B cell (primary cell): ENCODE measurements at places on chromosomes 1 and 21. TPM values are rescaled to one million over a fixed set of nuclear protein-coding genes. Genes with fewer than 3 reads are reported as not detected.

DNA sequence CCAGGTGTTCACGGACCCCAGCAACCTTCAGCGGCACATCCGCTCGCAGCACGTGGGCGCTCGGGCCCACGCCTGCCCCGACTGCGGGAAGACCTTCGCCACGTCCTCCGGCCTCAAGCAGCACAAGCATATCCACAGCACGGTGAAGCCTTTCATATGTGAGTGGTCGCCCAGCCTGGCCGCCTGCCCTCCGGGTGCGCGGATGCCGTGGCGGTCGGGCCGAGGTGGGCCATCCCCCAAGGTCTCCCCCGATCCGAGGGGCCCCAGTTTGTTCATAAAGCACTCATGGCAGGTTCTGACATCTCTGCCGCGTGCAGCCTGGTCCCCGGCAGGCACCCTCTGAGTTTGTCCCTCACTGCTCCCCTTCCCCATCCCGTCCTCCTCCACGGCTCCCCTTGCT is 49.0 kb upstream of the ARHGEF16 start:
- H3K4me1 ChIP-seq, result no peaks in the 10 kb centered on the region
- no peaks in the 10 kb centered on the region for H3K36me3 ChIP-seq
- no peak for DNase-seq
- no peak overlapping the region for H3K4me3 ChIP-seq
- H3K27me3 ChIP-seq, result no peaks in the 10 kb centered on the region

The OR2L13 gene
- not detected in 2 replicates for total RNA-seq

DNA sequence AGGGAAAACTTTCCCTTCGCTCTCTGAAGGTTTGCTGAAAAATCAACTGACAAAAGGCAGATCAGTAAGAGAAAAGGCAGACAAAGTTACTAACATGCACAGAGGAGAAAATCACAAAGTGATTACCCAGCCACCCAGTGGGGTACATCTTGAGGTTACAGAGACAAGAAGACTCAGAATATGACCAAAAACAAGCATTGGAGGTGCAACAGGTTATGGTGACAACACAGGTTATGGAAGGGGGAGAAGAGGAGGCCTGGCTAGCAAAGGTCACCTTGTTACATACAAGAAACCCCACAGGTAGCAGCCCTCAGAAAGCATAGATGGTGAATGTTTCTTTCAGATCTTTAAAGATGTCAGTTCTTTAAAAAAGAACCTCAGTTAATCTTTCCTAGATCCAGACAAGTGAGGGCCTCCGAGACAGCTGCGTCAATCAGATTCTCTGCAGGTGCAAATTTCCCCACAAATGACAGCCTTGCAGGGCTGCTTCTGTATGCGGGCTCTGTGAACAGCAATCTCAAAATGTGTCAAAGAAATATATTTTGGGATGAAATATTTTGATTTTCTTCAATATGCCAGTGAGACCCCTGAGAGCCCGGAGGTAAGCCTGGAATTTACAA is 207.6 kb upstream of the RAB4A start:
- no peak for DNase-seq
- H3K36me3 ChIP-seq, result no peaks in the 10 kb centered on the region
- no peak overlapping the region for H3K4me3 ChIP-seq

The S100A2 gene
- not detected in 2 replicates for total RNA-seq

DNA sequence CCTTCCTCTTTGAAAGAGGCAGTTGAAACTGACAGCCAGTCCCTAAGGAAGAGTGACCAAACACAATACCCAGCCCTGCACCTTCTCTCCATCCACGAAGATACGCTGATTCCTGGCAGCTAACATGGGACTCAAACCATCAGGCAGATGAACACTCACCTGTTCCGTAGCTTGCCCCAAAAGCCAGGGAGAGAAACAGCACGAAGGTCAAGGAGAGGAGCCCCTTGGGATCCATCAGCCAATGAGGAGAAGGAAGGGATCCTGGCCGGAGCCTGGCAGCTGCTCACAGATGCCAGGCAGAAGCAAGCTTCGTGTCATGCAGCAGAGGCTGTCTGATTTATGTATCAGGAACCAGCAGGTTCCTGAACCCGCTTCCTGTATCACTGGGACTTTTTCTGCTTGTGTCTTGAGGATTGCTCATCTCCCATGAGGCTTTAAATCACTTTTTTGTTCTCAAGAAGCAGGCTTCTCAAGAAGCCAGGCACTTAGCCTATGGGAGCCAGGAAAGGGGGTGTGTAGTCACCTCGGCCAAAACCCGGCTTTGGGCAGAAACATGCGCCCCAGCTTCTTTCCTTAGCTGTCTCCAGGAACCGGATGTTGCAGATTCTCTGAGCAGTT is at the start of gene SLAMF1:
Gene SLAMF1 (minus strand): TSS at position 334 of the 618 bp plus-strand sequence. CDS start 99 bp downstream, at position 235.
- peaks cover 8% of the 10 kb centered on the region for H3K36me3 ChIP-seq
- peak within 1 kb of the TSS; percentile 73 for H3K27ac ChIP-seq
- peaks cover 85% of the 10 kb centered on the region for H3K4me1 ChIP-seq
- DNase-seq, result peak; percentile 72
- H3K27me3 ChIP-seq, result no peaks in the 10 kb centered on the region

DNA sequence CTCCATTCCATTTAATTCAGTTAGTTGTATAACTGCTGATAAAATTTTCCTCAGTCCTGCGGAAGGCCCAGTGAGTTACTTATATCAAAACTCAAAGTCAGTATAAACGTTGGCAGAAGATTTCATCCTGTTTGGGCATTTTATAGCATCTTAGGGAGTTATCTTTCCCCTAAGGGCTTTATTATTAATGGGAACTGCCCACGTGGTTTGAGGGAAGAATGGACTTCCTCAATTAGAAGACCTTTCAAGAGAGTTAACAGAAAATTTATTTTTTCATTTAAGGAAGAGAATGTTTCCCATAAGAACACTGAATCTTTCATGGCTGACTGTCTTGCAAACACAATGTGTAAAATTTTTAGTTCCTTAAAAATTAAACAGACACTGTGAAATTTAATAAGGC is 400.1 kb downstream of the NEGR1 start:
- H3K27me3 ChIP-seq, result no peaks in the 10 kb centered on the region
- no peaks in the 10 kb centered on the region for H3K36me3 ChIP-seq
- DNase-seq, result no peak
- H3K4me3 ChIP-seq, result no peak overlapping the region

DNA sequence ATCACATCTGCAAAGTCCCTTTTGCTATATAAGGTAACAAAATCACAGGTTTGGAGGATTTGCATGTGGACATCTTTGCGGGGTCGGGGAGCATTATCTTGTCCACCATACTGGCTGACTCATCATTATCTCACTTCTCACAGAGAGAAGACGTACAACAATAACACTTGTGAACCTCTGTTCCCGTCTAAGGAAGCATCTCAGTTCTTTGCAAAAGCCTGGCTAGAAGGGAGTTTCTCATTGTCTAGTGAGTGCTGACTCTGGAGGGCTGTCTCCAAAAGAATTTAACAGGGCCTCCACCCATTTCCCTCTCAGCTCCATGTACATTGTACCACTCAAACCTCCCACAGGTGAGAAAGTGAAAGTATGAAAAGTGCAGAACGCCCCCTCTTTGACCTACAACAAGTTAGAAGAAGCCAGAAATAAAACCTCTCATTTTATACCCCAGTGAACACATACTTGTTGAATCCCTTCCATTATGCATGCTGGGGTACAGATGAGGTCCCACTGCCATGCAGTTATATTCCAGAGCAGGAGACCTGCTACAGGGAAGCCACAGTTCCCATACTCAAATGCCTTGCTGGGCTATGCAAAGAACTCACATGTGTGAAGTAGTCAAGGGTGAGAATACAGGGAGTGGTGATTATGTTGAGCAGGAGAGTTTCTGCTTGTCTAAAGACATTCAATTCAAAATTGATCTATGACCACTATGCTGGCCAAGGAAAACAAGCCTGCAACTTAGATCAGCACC is 121.7 kb upstream of the PRDX6 start:
- H3K4me3 ChIP-seq, result peak overlapping the region; percentile 35
- H3K4me1 ChIP-seq, result peaks cover 23% of the 10 kb centered on the region
- H3K27me3 ChIP-seq, result no peaks in the 10 kb centered on the region
- DNase-seq, result peak; percentile 24
